ENCODE measurements at places on chromosomes 2 and 18.

DNA sequence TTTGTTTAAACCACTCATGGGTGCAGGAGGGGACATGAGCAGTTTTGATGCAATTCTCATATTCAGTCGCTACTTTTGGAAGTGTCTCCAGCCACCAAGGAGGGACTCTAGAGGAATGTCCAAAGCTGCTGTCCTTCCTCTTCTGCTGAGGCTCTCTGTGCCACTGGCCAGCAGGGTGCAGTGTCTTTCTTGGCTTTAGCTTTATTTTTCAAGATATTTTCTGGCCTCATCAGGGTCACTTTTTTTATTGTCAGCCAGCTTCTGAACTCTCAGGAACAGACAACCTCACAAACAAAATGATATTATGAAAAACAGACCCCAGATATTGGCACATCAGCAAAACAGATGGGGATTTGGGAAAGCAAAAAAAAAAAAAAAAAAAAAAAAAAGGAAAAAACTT, 289.3 kb upstream of the ZSWIM2 start:
- DNase-seq: no peak

- DNase-seq: peak; percentile 59
These were observed 8.0 kb downstream of the IRS1 start for GRCh38 chr2:226791487-226792081.

DNA sequence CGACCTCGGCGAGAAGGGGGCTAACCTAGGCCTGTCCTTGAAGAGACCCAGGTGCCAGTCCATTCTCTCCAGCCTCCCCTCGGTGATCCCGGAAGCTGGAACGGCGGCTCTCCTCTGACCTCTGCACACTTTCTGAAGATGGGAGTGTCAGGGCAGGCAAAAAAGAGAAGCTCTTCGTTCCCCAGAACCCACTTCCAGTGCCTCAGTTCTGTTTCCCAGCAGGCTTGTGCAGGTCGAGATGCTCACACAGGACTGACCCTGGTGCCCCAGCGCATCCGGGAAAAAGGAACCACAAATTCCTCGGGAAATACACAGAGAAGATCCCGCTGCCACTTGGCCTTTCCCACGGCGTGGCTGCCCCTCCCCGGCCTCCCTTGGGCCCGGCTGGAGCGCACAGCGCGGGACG, 681 bp upstream of the PTPN18 start:
- no peak for DNase-seq

DNA sequence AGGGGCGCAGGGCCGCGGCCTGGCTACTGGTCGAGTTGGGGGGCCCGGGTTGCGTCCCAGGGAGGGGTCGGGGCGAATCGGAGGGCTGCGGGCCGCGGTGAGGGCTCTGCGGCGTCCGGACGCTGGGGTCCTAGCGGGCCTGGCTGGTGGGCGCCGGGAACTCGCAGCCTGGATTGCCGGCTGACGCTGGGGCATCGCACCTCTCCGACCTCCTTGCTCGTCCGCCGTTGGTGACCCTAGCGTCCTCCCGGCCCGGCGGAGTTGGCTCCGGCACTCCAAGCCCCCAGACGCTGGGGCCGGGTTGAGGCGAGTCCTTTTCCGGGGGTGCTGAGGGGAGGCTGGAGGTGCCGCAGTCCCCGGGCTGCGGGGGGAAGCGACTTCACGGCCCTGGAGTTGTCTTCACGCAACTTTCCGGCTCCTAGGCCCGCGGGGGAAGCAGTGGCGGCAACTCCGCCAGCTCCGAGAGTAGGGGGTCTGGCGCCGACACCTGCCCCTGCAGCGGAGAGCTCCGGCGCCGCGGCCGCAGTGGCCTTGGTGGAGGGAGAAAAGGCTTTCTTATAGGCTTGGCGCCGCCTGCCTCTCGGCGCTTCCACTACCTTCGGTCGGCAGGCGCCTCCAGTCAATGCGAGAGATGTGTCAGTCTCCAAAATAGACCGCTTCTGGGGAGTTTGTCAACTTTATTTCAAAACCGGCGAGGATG, 70.3 kb downstream of the HAUS1 start:
- no peak for DNase-seq

DNA sequence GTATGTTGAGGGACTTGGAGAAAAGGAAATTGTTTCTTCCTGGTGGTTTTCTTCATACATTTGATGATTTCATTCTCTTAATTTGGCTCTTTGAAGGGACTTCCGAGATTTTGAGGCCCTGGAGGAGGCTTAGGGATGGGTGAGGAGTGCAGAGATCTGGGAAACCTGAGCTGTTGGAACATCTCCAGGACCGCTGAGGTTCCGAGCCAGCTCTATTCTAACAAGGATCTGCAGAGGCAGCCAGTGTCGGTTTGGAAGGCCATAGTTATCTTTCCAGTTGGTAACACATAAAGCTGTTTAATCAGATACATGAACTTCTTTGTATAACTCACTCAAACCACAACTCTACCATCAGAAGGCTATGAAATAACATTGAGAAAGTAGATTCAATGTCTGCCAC, 70.3 kb upstream of the UPP2 start:
- no peak for DNase-seq

GRCh38 chr18:52992041-52992440, 652.0 kb downstream of the DCC start:
- no peak for DNase-seq

- DNase-seq: no peak
These were observed 180.3 kb downstream of the ZBTB7C start for GRCh38 chr18:48228841-48229240.

GRCh38 chr2:118842661-118843482, 4.6 kb downstream of the EN1 start:
- no peak for DNase-seq

- DNase-seq: no peak
These were observed 755 bp upstream of the ATP9B start for GRCh38 chr18:79068341-79068936.

GRCh38 chr18:34207344-34207851, 17.3 kb downstream of the NOL4 start:
- no peak for DNase-seq

GRCh38 chr2:115484486-115484885, 1042.0 kb downstream of the DPP10 start:
- DNase-seq: no peak

- no peak for DNase-seq
These were observed 86.3 kb downstream of the MAIP1 start for GRCh38 chr2:200041639-200042038.

DNA sequence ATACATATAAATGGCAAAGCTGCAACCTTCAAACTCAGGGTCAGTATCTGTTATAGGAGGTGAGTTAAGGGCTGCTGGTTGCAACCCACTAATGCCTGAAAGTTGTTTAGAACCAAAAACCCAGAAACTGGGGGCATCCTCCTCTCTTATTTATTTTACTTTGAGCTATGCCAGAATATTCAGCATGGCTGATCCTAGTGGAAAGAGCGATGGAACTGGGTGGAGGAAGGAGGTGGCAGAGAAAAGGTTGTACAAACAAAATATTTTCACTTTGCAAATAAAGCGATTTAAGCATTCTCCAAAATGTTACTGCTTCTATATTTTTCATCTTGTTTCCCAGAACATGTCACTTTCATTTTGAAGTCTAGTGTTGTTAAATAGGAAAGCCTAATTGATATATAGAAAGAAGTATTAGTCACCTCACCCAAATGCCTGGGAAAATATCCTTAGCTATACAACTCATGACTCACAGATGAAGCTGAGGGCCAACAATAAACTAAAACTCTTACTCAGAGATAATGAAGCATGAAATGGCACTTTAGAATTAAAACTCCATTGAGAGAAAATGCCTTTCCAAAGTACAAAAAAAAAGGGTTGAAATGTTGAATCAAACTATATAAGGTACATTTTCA, 251.4 kb upstream of the UBE2E3 start:
- no peak for DNase-seq

- DNase-seq: no peak
These were observed 496.7 kb upstream of the PIK3C3 start for GRCh38 chr18:41458376-41458775.

- no peak for DNase-seq
These were observed 26.5 kb downstream of the NFATC1 start for GRCh38 chr18:79422022-79422782.

DNA sequence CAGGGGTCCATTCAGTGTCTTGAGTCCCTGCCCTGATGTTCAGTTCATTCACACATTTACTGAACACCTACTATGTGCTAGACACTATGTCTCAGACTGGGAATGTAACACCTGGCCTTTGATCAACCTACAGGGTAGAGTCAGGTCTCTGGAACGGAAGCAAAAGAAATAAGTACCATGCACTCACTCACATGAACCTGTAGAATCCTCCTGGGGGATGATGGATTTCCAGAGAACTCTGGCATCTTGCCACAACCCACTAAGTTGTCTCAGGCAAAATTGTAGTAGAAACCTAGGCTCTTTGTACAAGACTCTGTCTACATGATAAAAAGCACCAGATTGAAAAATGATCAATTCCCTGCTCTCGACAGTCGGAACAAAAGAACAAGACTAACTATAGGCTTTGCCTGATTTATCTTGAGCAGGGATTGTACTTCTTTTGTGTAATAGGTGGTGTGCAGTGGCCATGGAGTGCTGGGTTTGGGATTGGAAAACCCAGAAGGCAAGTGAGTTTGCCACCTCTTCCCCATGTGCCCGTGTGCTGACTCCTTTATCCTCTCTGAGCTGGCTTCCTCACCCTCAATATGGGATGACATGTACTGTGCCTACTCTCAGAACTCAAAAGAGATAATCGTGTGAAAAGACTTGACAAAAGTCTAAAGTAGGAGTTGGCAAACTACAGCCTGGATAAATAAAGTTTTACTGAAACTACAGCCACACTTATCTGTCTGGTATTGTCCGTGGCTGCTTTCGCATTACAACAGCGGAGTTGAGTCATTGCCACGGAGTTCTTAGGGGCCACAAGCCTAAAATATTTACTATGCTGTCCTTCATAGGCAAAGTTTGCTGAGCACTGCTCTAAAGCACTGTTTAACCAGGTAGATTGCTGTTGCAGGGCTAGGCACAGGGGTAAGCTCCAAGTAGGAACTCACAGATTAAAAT, 4.4 kb downstream of the CAPN14 start:
- no peak for DNase-seq

GRCh38 chr18:58965291-58966004, 100.8 kb downstream of the ZNF532 start:
- no peak for DNase-seq

- no peak for DNase-seq
These were observed 421.3 kb downstream of the LPIN1 start for GRCh38 chr2:12167525-12168317.

- no peak for DNase-seq
These were observed 491.0 kb downstream of the CDH2 start for GRCh38 chr18:27685807-27686412.

- DNase-seq: no peak
These were observed 214.7 kb downstream of the TGIF1 start for GRCh38 chr18:3664563-3665178.

- DNase-seq: no peak
These were observed 156.7 kb upstream of the SALL3 start for GRCh38 chr18:78822949-78823285.

DNA sequence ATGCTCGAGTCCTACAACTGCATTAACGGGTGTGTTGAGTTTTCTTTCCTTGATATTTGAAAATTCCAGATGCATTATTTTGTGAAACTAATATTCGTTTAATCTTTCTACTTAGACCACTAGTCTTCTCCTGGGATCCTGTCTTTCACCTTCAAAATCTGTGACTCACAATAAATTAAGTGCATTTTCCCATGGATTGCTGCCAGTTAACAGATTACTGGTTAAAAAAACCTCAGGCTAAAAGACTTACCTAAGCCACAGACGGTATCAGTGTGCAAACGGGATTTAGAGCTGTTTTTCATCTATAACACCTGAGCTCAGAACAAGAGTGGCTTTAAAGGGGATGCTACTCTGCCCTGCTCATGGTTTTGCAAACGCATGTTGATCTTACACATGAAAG, 10.2 kb downstream of the FECH start:
- DNase-seq: no peak

DNA sequence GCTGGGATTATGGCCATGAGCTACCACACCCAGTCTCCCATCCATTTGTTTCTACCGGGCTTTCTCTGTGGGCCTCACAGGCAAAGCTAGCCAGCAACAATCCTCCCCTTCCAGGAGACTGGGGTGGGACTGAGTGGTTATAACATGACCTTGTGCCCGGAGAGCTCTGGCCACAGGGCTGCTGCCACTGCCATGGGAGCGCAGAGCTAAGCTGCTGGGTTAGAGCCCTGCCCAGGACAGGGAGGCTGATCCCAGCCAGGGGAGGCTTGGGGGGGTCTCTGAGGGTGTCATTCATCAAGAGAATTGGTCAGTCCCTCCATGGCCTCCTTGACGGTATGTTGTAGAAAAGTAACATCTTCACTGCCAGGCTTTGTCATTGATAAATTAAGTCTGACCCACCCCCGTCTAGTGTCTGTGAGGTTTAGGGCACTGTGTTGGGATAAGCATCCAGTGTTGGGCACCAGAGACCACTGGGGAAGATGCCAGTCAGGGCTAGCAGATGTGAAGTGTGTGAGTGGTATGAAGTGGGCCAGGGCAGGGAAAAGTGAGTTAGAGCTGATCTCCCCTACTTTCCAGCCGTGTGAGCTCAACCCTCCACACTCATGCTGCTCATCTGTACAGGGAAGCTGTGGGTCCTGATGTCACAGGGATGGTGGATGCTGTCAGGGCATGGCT, 368.4 kb upstream of the HS6ST1 start:
- DNase-seq: no peak

GRCh38 chr2:239926587-239927232, 98.4 kb downstream of the NDUFA10 start:
- no peak for DNase-seq

DNA sequence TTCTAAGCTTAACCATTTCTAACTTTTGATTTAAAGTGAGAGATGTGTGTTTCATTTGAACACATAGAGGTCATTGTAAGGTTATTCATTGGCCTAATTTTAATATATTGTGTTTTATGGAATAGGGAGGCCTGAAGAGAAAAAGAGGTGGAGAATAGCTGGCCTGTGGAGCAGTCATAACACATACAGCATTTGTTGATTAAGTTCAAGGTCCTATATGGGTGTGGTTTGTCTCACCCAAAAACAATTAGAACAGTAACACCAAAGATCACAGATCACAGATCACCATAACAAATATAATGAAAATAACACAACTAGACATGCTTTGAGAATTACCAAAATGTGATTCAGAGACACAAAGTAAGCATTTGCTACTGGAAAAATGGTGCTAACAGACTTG, 252.4 kb upstream of the SPOPL start:
- no peak for DNase-seq

DNA sequence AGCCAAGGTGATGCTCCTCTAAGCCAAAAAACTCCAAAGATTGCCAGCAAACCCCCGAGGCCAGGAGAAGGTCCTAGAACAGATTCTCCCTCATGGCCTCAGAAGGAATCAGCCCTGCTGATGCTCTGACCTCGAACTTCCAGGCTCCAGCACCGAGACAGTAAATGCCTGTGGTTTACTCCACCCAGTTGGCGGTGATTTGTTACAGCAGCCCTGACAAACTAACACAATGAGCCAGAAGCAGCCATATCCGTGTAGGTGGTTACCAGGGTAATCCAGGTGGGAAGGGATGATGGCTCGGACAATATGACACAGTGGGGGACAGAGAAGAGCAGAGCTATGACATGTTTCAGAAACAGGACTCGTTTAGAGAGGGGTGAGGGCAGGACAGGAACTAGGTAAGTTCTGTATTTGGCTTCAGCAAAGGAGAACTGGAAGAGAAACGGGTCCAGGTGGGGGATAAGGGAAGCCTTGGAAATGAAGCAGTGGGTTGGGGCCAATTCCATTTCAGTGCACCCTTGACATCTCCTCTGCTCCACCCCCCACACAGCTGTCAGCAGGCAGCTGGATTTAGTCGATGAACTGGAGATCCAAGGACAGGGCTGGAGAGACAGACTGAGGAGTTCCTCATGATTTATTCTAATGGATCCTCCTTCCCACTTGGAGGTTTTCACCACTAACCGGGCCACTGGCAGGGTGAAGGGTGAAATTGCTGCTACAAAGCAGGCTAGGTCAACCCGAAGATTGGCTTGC, 179.7 kb upstream of the SH3BP4 start:
- DNase-seq: no peak
